Cardiac fibroblast (primary cell): ENCODE measurements at places on chromosomes 12 and 14.

DNA sequence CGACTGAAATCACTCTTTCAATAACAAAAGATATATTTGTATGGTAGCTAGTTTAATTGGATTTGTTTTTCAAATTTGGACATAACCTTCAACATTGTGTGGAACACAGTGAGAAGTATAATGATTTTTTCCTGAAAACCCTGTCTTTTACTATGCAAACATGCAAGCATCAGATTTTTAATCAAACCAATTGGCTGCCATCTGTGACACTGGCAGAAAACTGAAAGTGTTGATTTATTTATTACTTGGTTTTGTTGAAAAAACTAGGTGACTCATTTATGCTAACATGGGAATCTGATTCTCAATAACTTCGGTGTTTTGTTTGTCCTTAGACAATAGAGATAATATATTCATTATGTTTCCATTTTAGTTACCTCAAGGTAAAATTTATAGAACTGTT, 82.0 kb downstream of the NTS start:
- no peak for DNase-seq

- DNase-seq: peak; percentile 49
Measured at GRCh38 chr12:30753751-30754382, 884 bp downstream of the CAPRIN2 start.

DNA sequence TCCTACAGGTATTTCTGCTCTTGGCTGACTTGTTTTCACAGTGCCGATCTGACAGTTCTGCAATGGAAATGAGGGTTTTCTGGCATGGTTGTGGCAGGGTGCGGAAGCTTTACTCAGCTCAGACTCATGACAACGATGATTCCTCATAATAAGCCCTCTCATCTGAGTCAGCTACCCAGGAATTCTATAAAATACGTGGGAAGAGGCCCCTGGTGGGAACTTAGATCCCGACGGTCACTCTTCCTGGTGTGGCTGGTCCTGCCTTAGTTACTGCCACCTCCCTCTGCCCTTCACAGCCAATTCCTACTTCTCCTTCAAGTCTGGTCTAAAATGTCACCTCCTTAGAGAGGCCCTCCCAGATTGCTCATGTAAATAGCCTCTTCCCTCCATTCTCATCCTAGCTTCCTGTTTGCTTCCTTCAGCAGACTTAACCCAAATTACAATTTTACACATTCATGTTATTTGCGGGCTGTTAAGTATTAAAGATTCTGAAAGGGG, 104.2 kb upstream of the MAP1LC3B2 start:
- peak; percentile 86 for DNase-seq

- peak; percentile 7 for DNase-seq
Measured at GRCh38 chr14:97978341-97978740, 1181.2 kb downstream of the VRK1 start.

GRCh38 chr14:104698688-104699425, 9.4 kb downstream of the INF2 start:
- no peak for DNase-seq

- no peak for DNase-seq
Measured at GRCh38 chr14:43042408-43042807, 1435.7 kb downstream of the LRFN5 start.

DNA sequence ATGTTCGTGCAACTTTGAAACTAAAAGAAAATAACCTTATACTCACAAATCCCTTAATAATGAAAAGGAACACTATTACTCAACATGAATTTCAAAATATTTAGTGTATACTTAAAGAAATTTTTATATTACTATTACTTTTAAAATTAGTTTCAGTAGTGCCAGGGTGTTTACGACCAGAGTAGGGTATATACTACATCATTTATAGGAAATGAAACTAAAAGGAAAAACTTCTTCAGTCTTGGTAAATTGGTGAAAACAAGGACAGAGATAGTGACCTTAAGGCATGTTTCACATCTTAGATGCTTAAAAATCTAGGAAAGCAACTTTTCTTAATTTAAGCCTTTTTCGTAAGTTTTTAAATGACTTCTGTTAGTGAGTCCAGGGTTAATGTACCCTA, 4.5 kb downstream of the USP15 start:
- no peak for DNase-seq

DNA sequence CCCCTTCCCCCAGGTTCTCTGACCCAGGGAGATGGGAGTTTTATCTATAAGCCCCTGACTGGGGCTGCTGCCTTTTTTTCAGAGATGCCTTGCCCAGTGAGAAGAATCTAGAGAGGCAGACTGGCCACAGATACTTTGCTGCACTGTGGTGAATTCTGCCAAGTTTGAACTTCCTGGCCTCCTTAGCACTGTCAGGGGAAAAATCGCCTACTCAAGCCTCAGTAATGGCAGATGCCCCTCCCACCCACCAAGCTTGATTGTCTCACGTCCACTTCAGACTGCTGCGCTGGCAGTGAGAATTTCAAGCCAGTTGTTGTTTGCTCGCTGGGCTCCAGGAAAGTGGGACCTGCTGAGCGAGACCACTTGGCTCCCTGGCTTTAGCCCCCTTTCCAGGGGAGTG, 31.7 kb downstream of the KLRK1 start:
- no peak for DNase-seq

DNA sequence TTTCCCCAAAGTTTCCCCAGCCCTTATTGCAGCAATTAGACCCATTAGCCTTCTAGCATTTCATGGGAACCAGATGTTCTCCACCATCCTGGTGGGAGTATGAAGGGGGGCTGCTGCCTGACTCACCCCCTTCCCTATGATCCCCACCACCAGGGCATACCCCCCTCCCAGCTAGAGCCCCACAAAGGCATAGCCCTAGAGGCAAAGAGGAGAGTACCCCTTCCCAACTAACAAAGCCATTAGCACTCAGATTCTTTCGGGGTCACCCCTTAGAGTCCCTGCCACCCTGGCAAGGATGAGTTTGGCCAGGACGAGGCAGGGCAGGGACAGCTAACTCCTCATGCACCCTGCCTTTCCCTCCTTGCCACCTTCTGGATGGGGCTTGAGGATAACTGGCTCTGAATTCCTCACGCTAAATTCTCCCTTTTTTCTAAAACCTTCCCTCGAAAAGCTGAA, 9.2 kb downstream of the RARG start:
- no peak for DNase-seq

DNA sequence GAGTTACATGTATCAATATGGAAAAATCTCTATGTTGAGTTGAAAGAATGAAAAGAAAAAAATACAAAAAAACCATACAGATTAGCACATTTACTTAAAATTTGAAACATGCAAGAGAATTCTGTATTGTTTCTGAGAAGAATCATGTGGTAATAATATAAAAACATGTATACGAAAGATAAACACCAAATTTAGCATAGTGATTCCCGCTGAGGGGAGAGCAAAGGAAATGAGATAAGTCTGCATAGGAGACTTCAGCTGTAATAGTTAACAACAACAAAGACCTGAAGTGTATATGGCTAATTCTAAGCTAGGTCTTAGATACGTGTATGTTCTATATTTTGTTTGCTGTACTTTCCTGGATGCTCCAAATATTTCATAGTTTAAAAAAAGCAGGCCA, 46.5 kb downstream of the FNTB start:
- DNase-seq: no peak

GRCh38 chr12:117227000-117227653, 36.9 kb upstream of the FBXO21 start:
- no peak for DNase-seq

GRCh38 chr12:26037615-26038220, 79.2 kb downstream of the RASSF8 start:
- no peak for DNase-seq

DNA sequence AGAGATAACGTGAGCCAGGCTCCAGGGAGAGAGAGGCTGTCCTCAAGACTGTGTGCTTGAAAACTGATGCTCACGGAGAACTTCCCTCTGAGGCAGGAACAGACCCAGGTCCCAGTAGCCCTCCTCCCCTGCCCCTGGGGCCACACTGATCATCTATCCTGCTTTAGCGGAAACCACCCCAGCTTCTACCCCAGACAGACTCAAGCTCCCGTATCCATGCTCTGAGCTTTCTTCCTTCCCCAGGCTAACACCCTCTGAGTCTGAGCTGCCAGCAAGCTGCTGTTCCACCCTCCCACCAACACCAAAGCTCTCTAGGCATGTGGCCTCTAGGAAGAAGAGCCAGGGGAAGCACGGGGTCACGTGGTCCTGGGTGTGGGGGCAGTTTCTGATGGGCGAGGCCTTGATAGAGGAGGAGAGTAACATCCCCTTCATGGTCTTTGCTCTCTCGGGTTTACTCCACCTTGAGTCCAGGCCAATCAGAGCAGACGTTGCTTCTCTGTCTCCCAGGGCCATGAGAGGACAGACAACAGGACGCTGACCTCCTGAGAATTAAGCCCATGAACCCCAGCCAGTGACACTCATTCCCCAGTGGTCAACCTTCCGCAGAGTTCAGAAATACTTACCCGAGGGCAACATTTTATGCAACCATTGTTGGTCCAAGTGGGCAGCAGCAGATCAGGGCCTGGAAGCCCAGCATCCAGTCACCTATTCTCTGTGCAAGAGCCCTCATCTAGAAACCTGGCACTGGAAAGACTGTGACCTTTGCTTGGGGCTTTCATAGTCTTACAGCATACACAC, 1.4 kb downstream of the PCK2 start:
- DNase-seq: peak; percentile 46

- DNase-seq: no peak
Measured at GRCh38 chr14:68020999-68021663, 201.6 kb downstream of the RAD51B start.

DNA sequence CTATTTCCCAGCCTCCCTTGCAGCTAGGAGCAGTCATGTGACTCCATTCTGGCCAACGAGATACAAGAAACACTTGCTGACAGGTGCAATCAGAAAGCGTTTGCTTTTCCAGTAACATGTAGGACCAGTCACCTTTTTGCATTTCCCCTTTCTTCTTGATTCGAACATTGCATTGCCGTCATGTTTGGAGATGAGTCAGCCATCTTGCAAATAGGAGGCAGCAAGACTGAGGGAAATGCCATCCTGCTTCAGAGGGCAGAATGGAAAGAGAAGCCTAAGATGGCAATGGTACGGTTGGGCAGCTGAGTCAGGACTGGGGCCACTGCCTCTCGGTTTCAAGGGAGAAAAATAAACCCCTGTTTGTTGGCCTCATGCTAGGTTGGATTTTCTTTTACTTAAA, 34.5 kb upstream of the GPR132 start:
- DNase-seq: no peak

GRCh38 chr14:103209506-103209905, 86.2 kb downstream of the TNFAIP2 start:
- no peak for DNase-seq

- DNase-seq: peak; percentile 10
Measured at GRCh38 chr12:18706798-18707197, 31.0 kb downstream of the PLCZ1 start.

GRCh38 chr12:82758749-82759330, 72.1 kb downstream of the TMTC2 start:
- DNase-seq: no peak

DNA sequence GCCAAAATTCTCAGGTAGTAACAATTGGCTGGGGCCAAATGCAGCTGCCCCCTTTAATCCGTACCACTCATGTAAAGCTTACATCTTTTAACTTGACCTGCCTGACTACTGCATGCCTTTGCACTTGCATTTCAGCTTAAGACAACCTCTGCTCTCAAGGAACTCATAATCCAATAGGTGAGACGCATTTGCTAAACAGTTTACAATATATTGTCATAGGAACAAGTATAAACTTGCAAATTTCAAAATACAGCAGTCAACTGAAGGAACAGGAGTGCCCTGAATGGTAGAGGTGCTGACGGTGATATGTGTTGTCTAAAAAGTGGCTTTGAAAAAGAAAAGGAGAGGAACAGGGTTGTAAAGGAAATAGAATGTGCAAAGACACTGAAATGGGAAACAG, 3.6 kb upstream of the BRMS1L start:
- DNase-seq: no peak

DNA sequence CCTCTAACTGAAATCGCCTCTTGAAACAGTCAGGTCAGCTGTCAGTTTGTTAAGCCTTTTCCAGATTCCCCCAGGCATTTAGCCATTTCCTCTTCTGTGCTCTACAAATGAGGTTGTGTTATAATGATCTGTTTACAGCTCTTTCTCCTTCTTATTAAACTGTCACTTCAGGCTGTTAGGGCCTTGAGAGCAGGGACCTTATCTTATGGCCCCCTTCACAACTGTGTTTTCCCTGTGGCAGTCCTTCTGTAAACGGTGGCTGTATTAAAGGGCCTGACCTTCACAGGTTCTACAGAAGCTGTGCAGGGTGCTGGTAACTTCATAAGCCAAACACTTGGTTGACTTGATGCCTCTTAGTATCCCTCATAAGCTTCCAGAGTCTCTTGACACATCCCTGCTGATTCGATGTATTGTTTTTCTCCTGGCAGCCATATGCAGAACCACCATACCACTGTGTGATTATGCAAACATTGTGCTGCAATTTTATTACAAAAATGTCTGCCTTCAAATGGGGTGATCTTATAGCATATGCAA, 104.7 kb downstream of the PLEKHA5 start:
- DNase-seq: peak; percentile 55

DNA sequence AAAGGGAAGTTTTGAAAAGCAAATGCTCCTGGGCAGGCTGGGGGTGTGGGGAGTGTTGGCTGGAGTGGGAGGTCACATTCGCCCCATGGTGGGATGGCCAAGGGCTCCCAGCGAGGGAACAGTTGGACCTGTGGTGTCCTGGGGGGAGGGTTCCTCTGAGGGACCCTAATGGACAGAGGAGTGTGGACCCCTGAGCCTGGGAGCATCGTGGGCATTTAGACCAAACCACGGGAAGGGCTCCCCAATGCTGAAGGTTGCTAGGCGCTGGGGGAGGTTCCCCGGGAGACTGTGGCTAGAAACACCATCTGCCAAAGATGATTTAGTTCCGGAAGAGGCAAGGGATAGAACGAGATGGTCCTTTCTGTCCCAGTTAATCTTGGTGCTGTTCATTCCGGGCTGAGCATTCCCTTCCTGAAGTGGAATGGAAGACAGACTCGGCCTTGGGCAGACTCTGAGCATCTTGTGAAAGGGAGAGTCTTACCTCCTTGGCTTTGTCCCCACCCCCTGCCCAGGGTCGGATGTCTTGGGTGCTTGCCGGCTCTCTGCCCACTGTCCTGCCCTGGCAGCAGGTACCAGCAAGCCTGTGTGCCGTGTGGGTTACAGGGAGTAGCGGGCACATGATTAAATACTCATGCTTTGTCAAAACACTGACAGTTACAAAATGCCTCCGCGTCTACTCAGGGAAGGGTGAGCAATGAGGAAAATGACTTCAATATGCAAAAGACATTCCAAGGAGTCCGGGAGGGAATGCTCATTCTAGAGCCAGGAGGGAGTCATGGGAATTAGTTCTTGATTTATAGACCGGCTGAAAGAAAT, 215.9 kb downstream of the CACNA1C start:
- DNase-seq: peak; percentile 90

- no peak for DNase-seq
Measured at GRCh38 chr12:114711689-114712152, 27.7 kb upstream of the TBX3 start.

- no peak for DNase-seq
Measured at GRCh38 chr14:26626256-26626655, 28.4 kb upstream of the NOVA1 start.
